Activated T-helper 1 cell treated with anti-CD3 and anti-CD28 coated beads, Interleukin-2, amount 50 U/mL, for 16 hours (primary cell): ENCODE measurements at places on chromosomes 12 and 14.

DNA sequence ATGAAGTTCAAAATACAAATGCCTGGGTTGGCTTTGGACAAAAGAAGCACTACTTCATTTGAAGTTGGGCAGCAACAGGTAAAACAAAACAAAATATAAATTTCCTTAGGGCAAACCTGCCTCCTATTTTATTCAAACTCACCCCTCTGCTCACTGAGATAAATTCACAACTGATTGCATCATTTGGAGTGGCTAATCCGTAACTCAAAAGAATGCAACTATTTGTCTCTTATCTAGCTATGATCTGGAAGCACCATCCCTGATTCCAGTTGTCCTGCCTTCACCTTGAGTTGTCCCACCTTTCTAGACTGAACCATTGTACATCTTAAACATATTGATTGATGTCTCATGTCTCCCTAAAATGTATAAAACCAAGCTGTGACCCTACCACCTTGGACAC lies 145.0 kb downstream of the CCER1 start:
- DNase-seq: no peak

- no peak for DNase-seq
These were observed 170.9 kb downstream of the PELI2 start for GRCh38 chr14:56289155-56289554.

- no peak for DNase-seq
These were observed 91.9 kb upstream of the MUCL1 start for GRCh38 chr12:54762390-54762789.

DNA sequence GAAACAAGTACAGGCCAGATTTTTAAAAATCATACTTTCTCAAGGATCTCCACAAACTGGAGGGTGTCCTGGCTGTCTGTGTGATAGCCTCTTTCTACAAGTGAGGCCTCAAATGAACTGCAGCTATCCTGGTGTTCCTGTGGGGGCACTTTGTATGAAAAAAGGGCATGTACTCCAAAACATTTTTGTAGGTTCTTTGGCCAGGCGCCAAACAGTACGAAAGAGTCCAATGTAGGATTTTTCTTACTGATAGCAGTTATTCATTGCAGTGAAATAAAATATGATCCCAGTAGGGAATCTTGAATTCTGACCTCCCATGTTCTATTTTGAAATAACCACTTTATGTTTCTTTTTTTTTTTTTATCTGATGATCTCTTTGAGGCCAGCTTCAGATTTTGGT lies 381.7 kb downstream of the PAWR start:
- no peak for DNase-seq

DNA sequence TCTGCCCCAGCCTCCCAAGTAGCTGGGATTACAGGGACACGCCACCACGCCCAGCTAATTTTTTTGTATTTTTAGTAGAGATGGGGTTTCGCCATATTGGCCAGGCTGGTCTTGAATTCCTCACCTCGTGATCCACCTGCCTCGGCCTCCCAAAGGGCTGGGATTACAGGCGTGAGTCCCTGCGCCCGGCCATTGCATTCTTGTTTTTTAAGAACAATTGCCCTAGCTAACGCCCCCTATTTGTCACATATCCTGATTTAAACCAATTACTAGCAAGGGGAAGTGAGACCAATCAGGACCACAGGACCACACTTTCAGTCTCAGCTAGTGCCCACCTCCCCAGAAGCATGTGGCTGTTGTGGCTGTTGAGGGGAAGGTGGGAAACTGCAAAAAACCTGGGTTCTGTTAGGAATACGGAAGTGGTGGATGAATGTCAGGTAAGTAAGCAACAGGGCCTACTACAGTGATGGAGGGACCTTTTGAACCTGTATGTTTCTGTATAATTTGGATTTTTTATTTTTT lies 37.8 kb upstream of the NFYB start:
- DNase-seq: no peak

DNA sequence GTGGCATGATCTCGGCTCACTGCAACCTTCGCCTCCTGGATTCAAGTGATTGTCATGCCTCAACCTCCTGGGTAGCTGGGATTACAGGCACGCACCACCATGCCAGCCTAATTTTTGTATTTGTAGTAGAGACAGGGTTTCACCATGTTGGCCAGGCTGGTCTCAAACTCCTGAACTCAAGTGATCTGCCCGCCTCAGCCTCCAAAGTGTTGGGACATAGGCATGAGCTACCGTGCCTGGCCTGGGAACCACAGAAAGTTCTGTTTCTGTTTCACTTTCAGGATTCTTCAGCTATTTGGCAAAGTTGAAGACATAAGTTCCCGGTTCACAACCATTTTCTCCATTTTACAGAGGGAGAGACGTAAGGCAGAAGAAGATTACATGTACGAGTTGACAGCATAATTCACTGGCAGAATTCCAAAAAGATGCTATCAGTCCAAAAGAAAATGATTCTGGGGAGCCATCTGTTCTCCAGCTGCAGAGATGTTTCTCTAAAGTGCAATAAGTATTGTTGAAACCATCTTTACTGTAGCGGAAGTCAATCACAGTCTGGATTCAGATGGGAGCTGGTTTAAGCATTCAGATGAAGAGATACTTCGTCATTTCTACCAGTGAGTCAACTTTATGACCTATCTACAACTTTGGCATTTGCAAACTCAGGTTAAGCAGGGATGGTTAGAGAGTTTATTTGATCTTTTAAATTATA lies 8.1 kb upstream of the RNF34 start:
- no peak for DNase-seq

- no peak for DNase-seq
These were observed 77.5 kb upstream of the KICS2 start for GRCh38 chr12:64299628-64300027.

- no peak for DNase-seq
These were observed 584 bp downstream of the ACVR1B start for GRCh38 chr12:51951843-51952722.

DNA sequence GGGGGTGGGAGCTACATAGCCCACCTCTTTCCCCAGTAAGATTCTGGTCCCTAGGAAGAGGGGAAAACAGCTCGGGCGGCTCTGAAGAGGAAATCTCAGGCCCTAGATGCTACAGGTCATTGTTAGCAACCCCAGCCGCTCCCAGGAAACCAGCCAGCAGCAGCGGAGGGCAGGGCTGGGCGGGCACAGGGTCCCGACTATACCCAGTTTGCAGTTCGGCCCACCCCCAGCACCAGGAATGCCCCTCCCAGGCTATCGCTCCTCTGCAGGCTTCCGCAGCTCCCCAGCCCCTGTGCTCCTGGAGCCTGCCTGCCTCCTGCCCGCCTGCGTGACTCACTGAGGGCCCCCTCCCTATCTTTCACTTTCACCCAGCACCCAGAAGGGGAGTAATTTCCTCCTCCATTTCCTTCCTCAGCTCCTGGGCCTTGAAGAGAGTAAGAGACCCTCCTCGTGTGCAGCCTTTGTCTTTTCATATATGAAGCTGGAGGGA lies 27.2 kb upstream of the PNMA1 start:
- no peak for DNase-seq

GRCh38 chr12:5716201-5716600 lies 228.9 kb downstream of the ANO2 start:
- DNase-seq: no peak

DNA sequence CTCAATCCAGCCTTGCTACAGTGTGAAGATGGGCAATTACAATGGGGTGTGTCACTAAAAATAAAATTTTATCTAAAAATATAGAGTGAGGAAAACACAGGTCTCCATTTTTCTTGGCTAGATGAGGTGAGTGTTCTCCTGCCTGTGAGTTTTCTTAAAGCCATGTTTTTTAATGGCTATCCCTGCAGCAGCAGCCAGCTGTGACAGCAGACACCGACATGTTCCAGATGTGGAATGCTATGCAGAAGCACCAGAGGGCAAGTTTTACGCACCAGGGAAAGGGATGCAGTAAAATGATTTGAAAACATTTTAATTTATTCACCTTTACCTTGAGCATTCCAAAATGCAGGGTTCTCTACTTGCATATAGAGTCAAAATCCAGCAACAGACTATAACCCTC lies 577.0 kb upstream of the STXBP6 start:
- DNase-seq: no peak

DNA sequence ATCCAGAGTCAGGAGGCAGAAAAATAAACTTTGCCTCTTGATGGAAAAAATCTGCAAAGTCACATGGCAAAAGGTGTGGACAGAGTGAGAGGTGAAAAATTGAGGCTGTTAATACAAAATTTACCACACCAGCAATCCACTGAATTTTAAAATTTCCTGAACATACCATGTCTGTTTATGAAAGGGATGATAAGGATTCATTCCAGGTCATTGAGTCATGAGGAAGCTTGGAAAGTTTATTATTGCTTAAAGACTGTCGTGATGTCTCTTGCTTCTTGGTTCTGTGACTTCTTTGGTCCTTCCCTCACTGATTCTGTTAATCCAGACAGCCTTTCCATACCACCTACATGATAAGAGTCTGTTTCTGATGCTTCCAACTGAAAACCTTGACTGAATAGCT lies 73.2 kb downstream of the TTC6 start:
- no peak for DNase-seq

DNA sequence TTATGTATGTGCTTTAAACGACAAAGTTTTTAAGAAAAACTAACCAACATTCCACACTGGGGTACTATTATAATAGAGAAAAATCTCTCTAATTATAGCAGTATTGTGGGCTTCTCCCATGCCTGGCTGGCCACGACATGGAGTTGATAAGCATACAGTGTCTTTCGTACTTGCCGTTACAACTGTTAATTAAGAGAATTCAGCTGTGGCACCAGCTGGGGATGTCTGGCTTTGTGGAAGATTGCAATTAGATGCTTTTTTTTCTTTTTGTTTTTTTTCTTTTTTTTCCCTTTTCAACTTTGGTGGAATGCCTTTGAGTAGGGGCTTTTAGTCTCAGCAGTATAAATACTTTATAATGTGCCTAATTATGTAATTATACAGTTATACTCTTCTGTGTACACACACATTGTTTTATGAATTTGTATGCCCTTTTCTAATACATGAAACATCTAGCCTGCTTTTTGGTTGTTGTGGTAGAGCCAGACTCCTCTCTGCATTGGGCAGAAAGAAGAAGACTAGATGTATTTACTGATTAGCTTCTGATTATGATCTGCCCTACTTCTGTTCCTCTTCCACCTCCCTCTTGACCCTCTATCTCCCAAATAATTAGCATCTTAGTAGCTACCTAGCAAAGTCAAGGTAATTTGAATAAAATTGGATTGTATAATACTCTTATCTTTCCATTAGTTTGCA lies 76.4 kb downstream of the SUSD6 start:
- DNase-seq: no peak

- DNase-seq: no peak
These were observed 35.0 kb downstream of the KITLG start for GRCh38 chr12:88544991-88545980.

- DNase-seq: no peak
These were observed 87.7 kb downstream of the ITPK1 start for GRCh38 chr14:93027810-93028723.

DNA sequence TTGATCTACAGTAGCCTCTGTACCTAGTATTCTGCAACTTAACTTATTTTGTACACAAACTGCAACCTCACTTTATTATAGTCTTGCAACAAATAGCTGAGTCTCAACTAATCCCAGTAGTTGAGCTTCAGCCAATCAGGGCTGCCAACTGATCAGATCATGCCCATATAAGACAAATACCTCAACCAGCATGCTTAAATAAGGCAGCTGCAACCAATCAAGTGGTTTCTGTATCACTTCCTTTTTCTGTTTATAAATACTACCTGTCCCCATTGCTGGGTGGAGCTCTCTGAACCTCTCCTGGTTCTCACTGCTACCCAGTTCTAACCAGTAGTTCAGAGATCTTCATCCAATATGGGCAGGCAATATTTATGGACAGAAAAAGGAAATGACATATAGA lies 248.5 kb upstream of the FBXO33 start:
- DNase-seq: no peak

- DNase-seq: no peak
These were observed 8.9 kb upstream of the PFDN5 start for GRCh38 chr12:53286448-53286847.

GRCh38 chr12:74915718-74916117 lies 293.9 kb downstream of the KCNC2 start:
- DNase-seq: no peak

GRCh38 chr12:56337753-56338251 lies 882 bp upstream of the IL23A start:
- no peak for DNase-seq

GRCh38 chr14:70643967-70644366 lies 2.3 kb downstream of the TTC9 start:
- DNase-seq: no peak

GRCh38 chr12:80766897-80767296 lies 50.2 kb downstream of the MYF5 start:
- DNase-seq: no peak

GRCh38 chr14:35398071-35398584 lies 6.4 kb downstream of the NFKBIA start:
- no peak for DNase-seq

GRCh38 chr12:66244446-66244845 lies 55.4 kb downstream of the IRAK3 start:
- no peak for DNase-seq

GRCh38 chr12:53593707-53594106 lies 32.5 kb downstream of the ATF7 start:
- DNase-seq: no peak

GRCh38 chr14:37721976-37722659 lies 126.7 kb downstream of the TTC6 start:
- DNase-seq: no peak

DNA sequence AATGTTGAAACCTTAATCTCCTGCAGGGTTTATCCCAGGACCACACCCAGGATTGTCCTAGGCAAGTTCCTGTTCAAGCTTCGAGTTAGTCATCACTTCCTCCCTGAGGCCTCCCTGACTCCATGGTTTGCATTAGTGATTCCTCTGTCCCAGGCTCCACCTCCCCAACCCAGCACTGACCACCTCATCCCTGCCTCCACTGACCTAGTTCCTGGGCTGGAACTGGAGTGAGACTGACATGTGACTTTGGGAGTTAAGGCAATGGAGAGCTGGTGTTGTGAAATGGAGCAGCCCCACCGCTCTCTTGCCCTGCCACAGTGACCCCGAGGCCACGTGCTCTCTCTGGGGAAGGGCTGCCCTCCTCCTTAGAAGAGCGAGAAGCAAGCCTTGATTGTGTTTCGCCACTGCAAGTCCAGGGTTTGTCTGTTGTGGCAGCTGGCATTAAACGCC lies 15.8 kb upstream of the DTX1 start:
- no peak for DNase-seq

GRCh38 chr12:58104351-58104755 lies 163.0 kb downstream of the ATP23 start:
- DNase-seq: no peak

DNA sequence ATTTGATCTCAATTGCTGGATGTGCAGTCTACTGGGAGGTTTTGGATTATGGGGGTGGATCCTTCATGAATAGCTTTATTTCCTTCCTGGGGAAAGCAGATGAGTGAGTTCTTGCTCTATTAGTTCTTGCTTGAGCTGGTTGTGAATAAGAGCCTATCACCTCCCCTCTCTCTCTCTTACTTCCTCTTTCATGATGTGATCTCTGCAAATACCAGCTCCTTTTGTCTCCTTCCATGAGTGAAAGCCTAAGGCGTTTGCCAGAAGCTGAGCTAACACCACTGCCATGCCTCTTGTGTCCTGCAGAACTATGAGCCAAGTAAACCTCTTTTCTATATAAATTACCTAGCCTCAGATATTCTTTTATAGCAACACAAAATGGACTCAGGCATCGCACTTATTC lies 302.7 kb downstream of the CCER1 start:
- DNase-seq: no peak

- DNase-seq: no peak
These were observed 56.1 kb downstream of the CAPZA3 start for GRCh38 chr12:18794000-18794399.

GRCh38 chr12:54890339-54890738 lies 36.0 kb downstream of the MUCL1 start:
- no peak for DNase-seq

GRCh38 chr12:107372229-107372658 lies 278.9 kb upstream of the CRY1 start:
- DNase-seq: peak; percentile 4

- no peak for DNase-seq
These were observed 43.2 kb downstream of the MGAT4C start for GRCh38 chr12:86213012-86213411.
